ENCODE measurements at places on chromosomes 11 and 22. TPM values are rescaled to one million over a fixed set of nuclear protein-coding genes. Genes with fewer than 3 reads are reported as not detected.

The PDE2A gene
- total RNA-seq, result 0.68 TPM

The FXYD6 gene
- total RNA-seq, result not detected

The CSF2RB gene
- total RNA-seq, result 23.4 TPM

The PHLDA2 gene
- 0.50 TPM for total RNA-seq

The ZBTB16 gene
- not detected for total RNA-seq

The OR51B4 gene
- not detected for total RNA-seq

The MAP6 gene
- total RNA-seq, result not detected

The GLB1L3 gene
- not detected for total RNA-seq
